ENCODE measurements at places on chromosomes 12 and 14. TPM values are rescaled to one million over a fixed set of nuclear protein-coding genes. Genes with fewer than 3 reads are reported as not detected.
A peak's percentile ranks its signal among the peaks of the same experiment; 100 is the strongest.

The GARIN6 gene
- total RNA-seq: not detected

The RASSF9 gene
- total RNA-seq: 1.5 TPM

The PAH gene
- 5.2 TPM for total RNA-seq

The SDR9C7 gene
- total RNA-seq: not detected

The CHGA gene
- 101 TPM for total RNA-seq

The CLEC1B gene
- total RNA-seq: not detected

The RNASE4 gene
- 6.4 TPM for total RNA-seq

- no peak overlapping the region for H3K27ac ChIP-seq
- DNase-seq: peak; percentile 25
- no peaks in the 10 kb centered on the region for H3K4me1 ChIP-seq
- H3K4me3 ChIP-seq: no peak overlapping the region
- H3K27me3 ChIP-seq: no peaks in the 10 kb centered on the region
These were observed 100.8 kb downstream of the CCER1 start for GRCh38 chr12:90854136-90854689.

GRCh38 chr12:65175385-65175784, 6.0 kb downstream of the LEMD3 start:
- no peak overlapping the region for H3K4me3 ChIP-seq
- H3K27ac ChIP-seq: no peak overlapping the region
- DNase-seq: no peak
- peaks cover 40% of the 10 kb centered on the region for H3K4me1 ChIP-seq
- no peaks in the 10 kb centered on the region for H3K36me3 ChIP-seq

DNA sequence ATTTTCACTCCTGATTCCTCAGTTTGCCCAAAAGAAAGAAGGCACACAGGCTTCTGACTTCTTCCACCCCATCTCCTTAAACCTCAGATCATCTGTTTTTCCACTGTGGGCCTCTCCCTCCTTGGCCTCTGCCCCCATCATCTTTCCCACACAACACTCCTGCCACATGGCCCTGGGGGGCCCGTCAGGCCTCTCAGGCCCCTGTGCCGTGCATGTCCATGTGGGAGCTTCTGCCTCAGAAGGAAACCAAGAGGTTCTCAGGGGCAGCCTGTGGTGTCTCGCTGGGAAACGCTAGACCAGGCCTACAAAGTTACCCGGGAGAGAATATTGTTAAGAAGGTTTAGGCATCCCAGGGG, 8.0 kb downstream of the KLHL33 start:
- H3K36me3 ChIP-seq: no peaks in the 10 kb centered on the region
- no peaks in the 10 kb centered on the region for H3K4me1 ChIP-seq
- H3K27ac ChIP-seq: no peak overlapping the region
- no peaks in the 10 kb centered on the region for H3K27me3 ChIP-seq

DNA sequence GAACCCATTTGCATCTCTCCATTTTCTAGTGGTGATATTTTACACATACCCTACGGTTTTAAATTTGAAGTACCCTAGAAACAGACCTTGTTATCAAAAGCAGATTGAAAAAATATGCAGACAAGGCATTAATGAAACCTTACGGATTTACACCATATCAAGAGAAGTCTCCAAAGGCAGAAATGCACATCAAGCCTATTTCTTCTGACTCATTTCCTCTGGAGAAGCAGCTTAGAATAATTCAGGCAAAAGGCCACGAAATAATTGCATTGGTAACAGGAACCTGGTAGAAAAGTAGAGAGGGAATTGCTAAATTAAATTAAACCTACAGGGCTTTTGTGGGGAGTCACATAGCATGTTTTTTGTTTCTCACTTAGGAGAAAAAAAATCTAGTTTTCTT, 34.7 kb downstream of the KICS2 start:
- H3K27me3 ChIP-seq: no peaks in the 10 kb centered on the region

GRCh38 chr12:53258541-53259539, 9.3 kb upstream of the ESPL1 start:
- no peaks in the 10 kb centered on the region for H3K36me3 ChIP-seq
- no peak overlapping the region for H3K27ac ChIP-seq
- H3K4me3 ChIP-seq: no peak overlapping the region
- H3K27me3 ChIP-seq: no peaks in the 10 kb centered on the region
- DNase-seq: no peak

GRCh38 chr12:108076556-108076955, 52.5 kb upstream of the WSCD2 start:
- H3K4me3 ChIP-seq: no peak overlapping the region
- no peaks in the 10 kb centered on the region for H3K27me3 ChIP-seq
- H3K4me1 ChIP-seq: no peaks in the 10 kb centered on the region
- no peak overlapping the region for H3K27ac ChIP-seq
- no peak for DNase-seq

DNA sequence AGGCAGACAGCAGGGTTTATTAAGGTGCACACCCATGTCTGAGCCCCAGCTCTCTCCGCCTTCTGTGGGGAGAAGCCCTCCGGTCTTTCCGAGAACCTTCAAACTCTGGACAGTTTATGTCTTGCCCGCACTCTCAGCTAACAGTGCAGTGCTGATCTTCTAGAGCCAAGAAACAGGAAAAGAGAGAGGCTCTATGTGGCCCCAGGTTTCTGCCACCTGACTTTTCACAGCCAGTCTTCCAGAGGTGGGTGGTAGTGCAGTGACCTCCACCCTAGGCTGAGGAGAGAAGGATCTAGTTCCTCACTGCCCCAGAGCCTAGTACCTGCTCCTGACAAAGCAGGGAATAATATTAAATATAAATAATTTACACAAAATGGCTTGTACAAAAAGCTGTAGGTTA, 4.0 kb upstream of the SLC22A17 start:
- H3K27ac ChIP-seq: no peak overlapping the region
- H3K27me3 ChIP-seq: peaks cover 8% of the 10 kb centered on the region
- H3K36me3 ChIP-seq: no peaks in the 10 kb centered on the region
- peak; percentile 30 for DNase-seq
- peaks cover 13% of the 10 kb centered on the region for H3K4me1 ChIP-seq

- no peaks in the 10 kb centered on the region for H3K4me1 ChIP-seq
- no peak for DNase-seq
- H3K27me3 ChIP-seq: no peaks in the 10 kb centered on the region
These were observed 43.8 kb upstream of the TSPAN11 start for GRCh38 chr12:30882706-30883105.

- no peaks in the 10 kb centered on the region for H3K27me3 ChIP-seq
- peak; percentile 83 for DNase-seq
- H3K4me1 ChIP-seq: peaks cover 13% of the 10 kb centered on the region
- no peaks in the 10 kb centered on the region for H3K36me3 ChIP-seq
These were observed 316.4 kb downstream of the ZFP36L1 start for GRCh38 chr14:68476212-68477109.

DNA sequence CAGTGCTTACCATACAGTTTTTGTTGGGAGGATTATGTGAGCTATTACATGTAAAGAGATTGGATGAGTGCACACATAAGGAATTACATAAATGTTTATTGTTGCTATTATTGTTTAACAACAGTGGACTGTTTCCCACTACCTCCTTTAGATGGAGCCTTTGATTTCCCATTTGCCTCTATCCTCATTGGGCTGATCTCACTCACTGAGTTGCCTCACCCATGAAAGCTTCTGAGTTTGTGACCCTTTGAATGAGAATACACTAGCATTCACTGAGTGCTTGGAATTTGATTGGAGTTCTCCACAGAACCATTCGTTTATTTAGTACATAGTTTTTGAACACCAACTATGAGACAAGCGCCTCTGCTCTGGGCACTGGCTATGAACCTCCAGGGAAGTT, 121.0 kb downstream of the HELB start:
- H3K36me3 ChIP-seq: no peaks in the 10 kb centered on the region
- no peak overlapping the region for H3K4me3 ChIP-seq
- H3K4me1 ChIP-seq: no peaks in the 10 kb centered on the region
- no peak overlapping the region for H3K27ac ChIP-seq
- no peak for DNase-seq
- no peaks in the 10 kb centered on the region for H3K27me3 ChIP-seq

- H3K36me3 ChIP-seq: no peaks in the 10 kb centered on the region
- no peaks in the 10 kb centered on the region for H3K4me1 ChIP-seq
- no peak for DNase-seq
- no peaks in the 10 kb centered on the region for H3K27me3 ChIP-seq
These were observed 203.6 kb upstream of the SOX5 start for GRCh38 chr12:24153079-24153478.

GRCh38 chr14:94636744-94637412, 24.7 kb downstream of the SERPINA3 start:
- no peak overlapping the region for H3K4me3 ChIP-seq
- H3K4me1 ChIP-seq: no peaks in the 10 kb centered on the region
- DNase-seq: no peak
- no peaks in the 10 kb centered on the region for H3K36me3 ChIP-seq

GRCh38 chr14:100557658-100558057, 29.6 kb downstream of the BEGAIN start:
- DNase-seq: no peak
- no peaks in the 10 kb centered on the region for H3K36me3 ChIP-seq
- H3K4me3 ChIP-seq: no peak overlapping the region
- no peak overlapping the region for H3K27ac ChIP-seq
- H3K27me3 ChIP-seq: no peaks in the 10 kb centered on the region
- no peaks in the 10 kb centered on the region for H3K4me1 ChIP-seq

DNA sequence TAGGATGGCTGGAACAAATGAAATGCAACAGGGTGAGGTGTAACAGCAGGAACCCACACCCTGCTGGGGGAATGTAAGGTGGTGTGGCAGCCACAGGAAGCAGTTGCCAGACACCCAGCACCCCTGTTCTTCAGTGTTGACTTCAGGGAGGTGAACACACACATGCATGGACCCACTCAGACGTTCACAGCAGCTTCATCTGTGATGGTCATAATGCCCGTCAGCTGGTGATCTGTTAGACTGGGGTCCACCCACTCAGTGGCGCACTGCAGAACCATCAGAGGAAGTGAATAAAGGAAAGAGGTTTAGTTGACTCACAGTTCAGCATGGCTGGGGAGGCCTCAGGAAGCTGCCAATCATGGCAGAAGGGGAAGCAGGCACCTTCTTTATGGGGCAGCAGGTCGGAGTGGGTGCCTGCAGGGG, 22.7 kb upstream of the TEX22 start:
- H3K4me3 ChIP-seq: no peak overlapping the region
- no peak for DNase-seq

DNA sequence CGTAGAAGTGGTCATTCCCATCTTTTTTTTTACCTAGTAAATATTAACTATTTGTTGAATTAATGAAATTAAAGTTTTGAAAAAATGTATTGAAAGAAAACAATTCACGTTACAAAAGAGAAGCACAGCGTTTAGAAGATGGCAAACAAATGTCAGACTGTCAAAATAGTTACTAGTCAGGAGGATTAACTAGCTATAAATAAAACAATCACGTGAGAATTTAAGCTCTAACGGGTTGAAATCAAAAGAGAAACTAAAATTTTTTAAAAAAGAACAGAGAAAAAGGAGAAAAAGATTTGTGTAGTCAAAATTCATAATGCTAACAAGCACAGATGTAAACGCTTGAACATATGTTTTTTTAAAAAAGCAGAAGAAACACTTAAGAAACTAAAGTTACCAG, 26.4 kb downstream of the DDHD1 start:
- no peaks in the 10 kb centered on the region for H3K27me3 ChIP-seq
- no peaks in the 10 kb centered on the region for H3K4me1 ChIP-seq
- no peak for DNase-seq

DNA sequence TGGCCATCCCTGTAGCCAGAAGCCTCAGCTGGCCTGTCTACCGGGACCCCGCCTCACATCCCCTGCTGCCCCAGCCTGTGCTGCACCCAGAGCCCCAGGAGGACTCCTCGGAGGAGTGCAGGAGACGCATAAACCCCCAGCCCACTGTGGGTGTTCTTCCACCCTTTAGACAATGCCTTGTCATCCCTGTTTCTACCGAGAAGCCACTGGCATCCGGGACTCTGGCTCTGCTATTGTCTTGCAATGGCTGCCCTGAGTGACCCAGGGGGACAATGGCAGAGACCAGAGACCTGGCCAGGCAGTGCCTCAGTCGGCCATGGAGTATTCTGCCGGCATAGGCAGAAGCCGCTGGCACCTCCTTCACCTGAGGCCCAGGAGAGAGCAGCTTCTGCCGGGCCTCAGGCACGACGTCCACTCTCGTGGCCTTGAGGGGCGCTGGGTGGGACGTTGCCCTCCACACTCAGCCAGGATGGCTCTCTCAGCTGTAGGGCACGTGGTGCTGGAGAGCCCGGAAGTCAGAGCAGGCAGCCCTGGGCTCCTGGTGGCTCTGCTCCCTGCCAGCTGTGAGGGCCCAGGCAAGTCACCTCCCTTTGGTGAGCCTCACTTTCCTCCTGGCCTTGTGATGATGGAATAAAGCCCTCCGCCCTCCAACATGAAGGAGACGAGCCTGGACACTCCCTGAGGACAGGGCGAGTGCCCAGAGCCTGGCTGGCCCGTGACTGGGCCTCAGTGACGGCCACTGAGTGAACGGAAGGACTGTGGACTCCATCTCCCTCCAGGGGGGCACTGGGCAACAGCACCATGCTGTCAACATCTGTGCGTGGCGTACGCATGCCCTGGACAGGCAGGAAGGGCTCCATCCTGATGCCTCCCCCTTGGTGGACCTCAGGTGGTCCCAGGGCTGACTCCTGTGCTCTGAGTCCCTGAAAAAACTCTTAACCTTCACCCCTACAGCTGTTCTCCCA, 41.0 kb downstream of the TRAFD1 start:
- no peak overlapping the region for H3K4me3 ChIP-seq
- no peaks in the 10 kb centered on the region for H3K27me3 ChIP-seq
- no peak for DNase-seq
- H3K36me3 ChIP-seq: no peaks in the 10 kb centered on the region

- H3K4me3 ChIP-seq: no peak overlapping the region
- no peak for DNase-seq
These were observed 16.8 kb upstream of the KRT80 start for GRCh38 chr12:52208424-52209165.

DNA sequence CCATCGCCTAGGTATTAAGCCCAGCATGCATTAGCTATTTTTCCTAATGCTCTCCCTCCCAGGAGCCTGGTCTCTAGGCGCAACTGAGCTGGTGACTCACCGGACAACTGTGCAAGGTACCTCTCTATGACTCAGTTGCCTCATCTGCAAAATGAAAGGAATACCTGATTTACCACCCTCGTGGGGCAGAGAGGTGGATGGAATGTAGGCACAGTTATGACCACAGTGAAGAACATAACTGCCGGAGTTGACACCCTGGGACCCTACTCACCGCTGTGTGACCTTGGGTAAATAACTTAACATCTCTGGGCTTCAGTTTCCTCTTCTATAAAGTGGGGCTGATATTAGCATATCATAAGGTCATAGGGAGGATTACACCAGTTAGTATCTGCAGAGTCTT, 22.6 kb downstream of the BCL11B start:
- DNase-seq: no peak
- no peak overlapping the region for H3K27ac ChIP-seq
- H3K27me3 ChIP-seq: peaks cover 46% of the 10 kb centered on the region
- H3K4me1 ChIP-seq: no peaks in the 10 kb centered on the region
- H3K36me3 ChIP-seq: no peaks in the 10 kb centered on the region
- no peak overlapping the region for H3K4me3 ChIP-seq

GRCh38 chr12:58765076-58765475, 155.2 kb downstream of the LRIG3 start:
- no peaks in the 10 kb centered on the region for H3K27me3 ChIP-seq
- no peaks in the 10 kb centered on the region for H3K4me1 ChIP-seq
- no peak overlapping the region for H3K4me3 ChIP-seq
- DNase-seq: no peak
- H3K36me3 ChIP-seq: no peaks in the 10 kb centered on the region

Measured in adrenal gland (tissue), 19 donors.